Natural killer cell (primary cell): ENCODE measurements at places on chromosomes 3 and 15.

DNA sequence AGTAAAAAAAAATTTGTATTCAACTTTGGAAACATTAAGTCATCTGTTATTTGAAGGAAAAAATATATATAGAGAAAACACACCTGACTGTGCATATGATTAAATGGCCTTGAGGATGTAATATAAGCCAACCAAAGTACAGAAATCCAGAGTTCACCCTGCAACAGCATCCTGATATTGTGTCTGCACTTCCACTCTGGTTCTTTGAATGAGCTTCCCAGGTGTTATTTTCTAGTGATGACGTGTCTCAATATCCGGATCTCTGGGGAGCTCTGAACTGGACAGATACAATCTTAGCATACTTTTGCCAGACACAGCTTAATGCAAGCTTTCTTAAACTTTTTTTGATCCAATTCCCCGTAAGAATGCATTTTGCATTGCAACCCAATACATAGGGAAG, 19.5 kb upstream of the PIK3CB start:
- no peak for DNase-seq
- H3K4me1 ChIP-seq, result no peaks in the 10 kb centered on the region
- H3K27me3 ChIP-seq, result no peaks in the 10 kb centered on the region

DNA sequence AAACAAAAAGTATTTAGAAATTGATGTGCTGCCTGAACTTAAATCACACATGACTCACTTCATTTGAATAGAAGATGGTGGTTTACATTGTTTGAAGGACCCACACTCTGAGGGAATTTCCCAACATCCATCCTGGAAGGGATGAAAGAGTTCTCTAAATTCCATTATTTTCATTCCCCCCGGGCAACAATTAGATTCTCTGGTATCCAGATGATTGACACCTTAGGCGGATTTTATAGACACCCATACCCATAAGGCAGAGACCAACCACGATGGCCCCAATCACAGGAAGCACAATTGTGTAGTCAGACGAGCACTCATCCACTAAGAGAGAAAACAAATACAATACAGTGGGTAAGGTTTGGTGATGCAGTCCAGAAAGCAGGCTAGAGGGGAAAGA, 24.6 kb upstream of the MCCC1 start:
- H3K27ac ChIP-seq, result no peak overlapping the region
- no peak for DNase-seq
- no peak overlapping the region for H3K4me3 ChIP-seq
- no peaks in the 10 kb centered on the region for H3K4me1 ChIP-seq
- H3K27me3 ChIP-seq, result peaks cover 2% of the 10 kb centered on the region
- H3K36me3 ChIP-seq, result no peaks in the 10 kb centered on the region

DNA sequence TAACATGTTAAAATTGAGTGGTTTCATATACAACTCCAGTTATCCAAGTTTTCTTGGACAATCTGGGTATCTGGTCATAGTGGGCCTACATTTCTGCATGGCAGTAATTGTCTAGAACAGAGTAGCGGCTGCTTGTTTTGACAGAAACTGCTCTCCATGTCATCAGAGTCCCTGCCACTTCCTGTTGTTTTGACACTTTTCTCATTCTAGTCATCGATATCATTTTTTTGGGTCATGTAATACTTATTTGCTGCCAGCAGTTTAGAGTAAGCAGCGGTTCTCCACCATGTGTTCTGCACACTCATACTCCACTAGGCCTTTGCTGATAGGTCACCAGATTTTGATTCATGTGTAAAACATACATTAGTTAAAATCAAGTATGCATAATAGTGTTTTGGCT, 81.5 kb downstream of the SLC25A26 start:
- H3K4me3 ChIP-seq, result no peak overlapping the region
- DNase-seq, result peak; percentile 84
- no peaks in the 10 kb centered on the region for H3K36me3 ChIP-seq
- peak overlapping the region; percentile 100 for H3K27ac ChIP-seq

DNA sequence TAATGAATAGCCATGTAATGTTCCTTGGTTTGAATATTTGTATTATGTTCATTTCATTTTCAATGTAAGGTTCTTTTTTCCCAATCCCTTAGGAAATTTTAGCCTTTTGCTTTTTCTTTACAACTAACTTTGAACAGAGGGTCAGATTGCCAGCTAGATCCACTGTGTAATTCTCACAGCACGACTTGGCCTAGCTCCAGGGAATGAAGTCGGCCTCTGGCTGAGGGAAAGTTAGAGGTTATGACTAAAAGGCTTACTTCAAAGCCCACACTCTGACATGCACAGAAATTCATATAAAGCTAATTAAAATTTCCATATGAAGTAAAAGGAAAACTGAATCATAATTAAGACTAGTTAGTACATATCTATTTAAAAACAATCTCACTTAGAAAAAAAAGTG, 38.7 kb downstream of the ROBO1 start:
- H3K36me3 ChIP-seq, result no peaks in the 10 kb centered on the region
- no peak for DNase-seq
- no peak overlapping the region for H3K27ac ChIP-seq
- no peaks in the 10 kb centered on the region for H3K4me1 ChIP-seq

GRCh38 chr3:12476238-12476897, 7.9 kb upstream of the TSEN2 start:
- H3K27ac ChIP-seq, result no peak overlapping the region
- no peaks in the 10 kb centered on the region for H3K27me3 ChIP-seq
- no peak overlapping the region for H3K4me3 ChIP-seq
- H3K4me1 ChIP-seq, result no peaks in the 10 kb centered on the region

- no peak overlapping the region for H3K4me3 ChIP-seq
- no peaks in the 10 kb centered on the region for H3K27me3 ChIP-seq
- peaks cover 20% of the 10 kb centered on the region for H3K4me1 ChIP-seq
- no peaks in the 10 kb centered on the region for H3K36me3 ChIP-seq
These were observed 16.2 kb downstream of the MBNL1 start for GRCh38 chr3:152284906-152285305.

DNA sequence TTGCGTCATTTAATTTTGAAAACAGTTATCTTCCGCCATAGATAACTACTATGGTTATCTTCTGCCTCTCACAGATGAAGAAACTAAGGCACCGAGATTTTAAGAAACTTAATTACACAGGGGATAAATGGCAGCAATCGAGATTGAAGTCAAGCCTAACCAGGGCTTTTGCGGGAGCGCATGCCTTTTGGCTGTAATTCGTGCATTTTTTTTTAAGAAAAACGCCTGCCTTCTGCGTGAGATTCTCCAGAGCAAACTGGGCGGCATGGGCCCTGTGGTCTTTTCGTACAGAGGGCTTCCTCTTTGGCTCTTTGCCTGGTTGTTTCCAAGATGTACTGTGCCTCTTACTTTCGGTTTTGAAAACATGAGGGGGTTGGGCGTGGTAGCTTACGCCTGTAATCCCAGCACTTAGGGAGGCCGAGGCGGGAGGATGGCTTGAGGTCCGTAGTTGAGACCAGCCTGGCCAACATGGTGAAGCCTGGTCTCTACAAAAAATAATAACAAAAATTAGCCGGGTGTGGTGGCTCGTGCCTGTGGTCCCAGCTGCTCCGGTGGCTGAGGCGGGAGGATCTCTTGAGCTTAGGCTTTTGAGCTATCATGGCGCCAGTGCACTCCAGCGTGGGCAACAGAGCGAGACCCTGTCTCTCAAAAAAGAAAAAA, 1.2 kb downstream of the B2M start:
- H3K27me3 ChIP-seq, result no peaks in the 10 kb centered on the region
- peaks cover 58% of the 10 kb centered on the region for H3K36me3 ChIP-seq
- peak overlapping the region; percentile 99 for H3K4me3 ChIP-seq
- H3K27ac ChIP-seq, result peak overlapping the region; percentile 95

DNA sequence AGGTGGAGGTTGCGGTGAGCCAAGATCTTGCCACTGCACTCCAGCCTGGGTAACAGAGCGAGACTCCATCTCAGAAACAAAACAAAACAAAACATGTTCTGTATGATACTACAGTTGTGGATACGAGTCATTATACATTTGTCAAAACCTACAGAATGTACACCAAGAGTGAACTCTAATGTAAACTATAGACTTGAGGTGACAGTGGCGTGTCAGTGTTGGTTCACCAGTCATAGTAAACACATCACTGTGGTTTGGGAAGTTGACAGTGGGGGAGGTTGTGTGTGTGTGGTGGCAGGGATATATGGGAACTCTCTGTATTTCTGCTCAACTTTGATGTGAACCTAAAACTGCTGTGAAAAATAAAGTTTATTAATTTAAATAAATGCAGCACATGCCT, 33.0 kb upstream of the GNB5 start:
- peaks cover 21% of the 10 kb centered on the region for H3K4me1 ChIP-seq
- H3K4me3 ChIP-seq, result no peak overlapping the region
- H3K27me3 ChIP-seq, result no peaks in the 10 kb centered on the region
- no peak for DNase-seq
- H3K36me3 ChIP-seq, result no peaks in the 10 kb centered on the region
- H3K27ac ChIP-seq, result no peak overlapping the region

GRCh38 chr3:138845771-138846173, 11.0 kb upstream of the PIK3CB start:
- H3K36me3 ChIP-seq, result no peaks in the 10 kb centered on the region
- H3K4me1 ChIP-seq, result no peaks in the 10 kb centered on the region
- DNase-seq, result no peak
- H3K27ac ChIP-seq, result no peak overlapping the region

DNA sequence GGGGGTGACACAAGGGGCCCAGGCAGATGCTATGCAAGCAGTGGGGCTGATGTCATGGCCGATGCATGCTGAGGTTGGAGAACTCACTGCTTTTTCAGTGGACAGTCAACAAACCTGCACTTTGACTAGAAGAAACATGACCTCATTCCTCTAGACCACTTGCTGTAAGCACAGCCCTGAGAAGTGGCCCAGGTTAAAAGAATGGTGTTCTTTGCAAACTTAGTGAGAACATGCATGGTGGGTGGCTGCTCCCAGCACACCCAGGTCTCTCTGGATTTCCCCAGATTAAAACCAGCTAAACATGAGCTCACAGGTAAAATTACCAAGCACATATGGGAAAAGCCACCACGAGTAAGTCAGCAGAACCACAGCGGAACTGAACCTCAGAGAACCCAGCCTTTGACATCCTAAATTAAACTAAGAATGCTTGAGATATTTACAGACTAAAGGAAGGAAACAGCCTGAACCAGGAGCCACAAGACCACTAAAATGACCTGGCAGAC, 15.5 kb downstream of the DLEC1 start:
- no peak overlapping the region for H3K4me3 ChIP-seq
- DNase-seq, result no peak
- no peaks in the 10 kb centered on the region for H3K27me3 ChIP-seq
- H3K4me1 ChIP-seq, result no peaks in the 10 kb centered on the region
- H3K27ac ChIP-seq, result no peak overlapping the region

DNA sequence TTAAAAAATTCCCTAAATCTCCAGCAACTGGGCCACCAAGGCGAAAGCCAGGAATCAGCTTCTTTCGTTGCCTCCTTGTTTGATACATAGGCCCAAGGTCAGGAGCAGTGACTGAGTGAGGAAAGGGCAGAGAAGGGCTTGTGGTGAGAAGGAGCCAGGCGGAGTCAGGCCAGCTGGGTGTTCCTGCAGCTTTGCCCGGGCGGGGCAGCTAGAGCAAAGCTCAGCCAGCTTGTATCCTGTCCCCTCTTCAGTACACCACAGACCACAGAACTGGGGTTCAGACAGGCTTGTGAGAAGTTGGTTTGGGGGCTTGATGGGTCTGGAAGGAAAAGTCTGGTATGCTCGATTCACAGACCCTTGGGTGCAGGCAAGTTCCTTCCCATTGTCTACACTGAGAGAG, 52.6 kb downstream of the CCK start:
- H3K27me3 ChIP-seq, result no peaks in the 10 kb centered on the region
- no peak overlapping the region for H3K4me3 ChIP-seq
- peaks cover 28% of the 10 kb centered on the region for H3K4me1 ChIP-seq
- H3K27ac ChIP-seq, result no peak overlapping the region
- DNase-seq, result no peak

GRCh38 chr3:127145266-127145665, 47.7 kb upstream of the PRR23E start:
- H3K4me1 ChIP-seq, result no peaks in the 10 kb centered on the region
- H3K4me3 ChIP-seq, result no peak overlapping the region
- no peak overlapping the region for H3K27ac ChIP-seq
- no peaks in the 10 kb centered on the region for H3K36me3 ChIP-seq
- no peak for DNase-seq
- no peaks in the 10 kb centered on the region for H3K27me3 ChIP-seq
